WTC11 (cell line): ENCODE measurements at places on chromosomes 13 and 19. TPM values are rescaled to one million over a fixed set of nuclear protein-coding genes. Genes with fewer than 3 reads are reported as not detected.

The ZNF587 gene
- total RNA-seq, result 46.6 to 57.0 TPM (median 47.0 TPM) in 3 replicates

The C19orf38 gene
- 0.23 TPM in 1 of 3 replicates, not detected in the others for total RNA-seq

The IER2 gene
- 138 to 154 TPM (median 150 TPM) in 3 replicates for total RNA-seq

The GPR12 gene
- 0.07 to 0.09 TPM in 2 of 3 replicates, not detected in the other for total RNA-seq

The ALOX5AP gene
- total RNA-seq, result 0.30 TPM in 1 of 3 replicates, not detected in the others

The CYP2F1 gene
- total RNA-seq, result 0.24 to 1.3 TPM (median 0.30 TPM) in 3 replicates

The VSTM1 gene
- not detected in 3 replicates for total RNA-seq

The PRMT1 gene
- 500 to 527 TPM (median 518 TPM) in 3 replicates for total RNA-seq

The KLF5 gene
- total RNA-seq, result 2.3 to 3.0 TPM (median 2.4 TPM) in 3 replicates

The RFPL4AL1 gene
- not detected in 3 replicates for total RNA-seq

The MRI1 gene
- 27.9 to 29.9 TPM (median 28.1 TPM) in 3 replicates for total RNA-seq

The CYP2A6 gene
- 0.25 to 0.80 TPM (median 0.28 TPM) in 3 replicates for total RNA-seq

The ZNF229 gene
- total RNA-seq, result 1.8 to 2.4 TPM (median 2.2 TPM) in 3 replicates

The PRRG2 gene
- total RNA-seq, result 5.9 to 7.0 TPM (median 6.9 TPM) in 3 replicates

The DPP9 gene
- 36.0 to 52.9 TPM (median 38.3 TPM) in 3 replicates for total RNA-seq

The PRTN3 gene
- 0.53 to 0.82 TPM (median 0.61 TPM) in 3 replicates for total RNA-seq

The ZNF723 gene
- total RNA-seq, result 0.14 TPM in 1 of 3 replicates, not detected in the others

The WDR62 gene
- 30.9 to 40.0 TPM (median 30.9 TPM) in 3 replicates for total RNA-seq

The ZNF8 gene
- 18.8 to 19.1 TPM (median 18.9 TPM) in 3 replicates for total RNA-seq

The TMEM238 gene
- 5.8 to 8.3 TPM (median 6.5 TPM) in 3 replicates for total RNA-seq

The KPTN gene
- total RNA-seq, result 24.5 to 30.2 TPM (median 29.5 TPM) in 3 replicates

The KL gene
- total RNA-seq, result 0.07 TPM in 1 of 3 replicates, not detected in the others

The MTUS2 gene
- total RNA-seq, result 0.18 to 0.25 TPM (median 0.22 TPM) in 3 replicates

The PSG7 gene
- total RNA-seq, result not detected in 3 replicates

The ZNF837 gene
- total RNA-seq, result 3.4 to 4.9 TPM (median 4.6 TPM) in 3 replicates

The MAU2 gene
- total RNA-seq, result 47.8 to 56.8 TPM (median 50.3 TPM) in 3 replicates

The ZNF823 gene
- 4.4 to 5.4 TPM (median 4.6 TPM) in 3 replicates for total RNA-seq

The LRP3 gene
- 37.7 to 47.0 TPM (median 39.5 TPM) in 3 replicates for total RNA-seq

The FRY gene
- total RNA-seq, result 4.3 to 5.3 TPM (median 4.8 TPM) in 3 replicates

The NKG7 gene
- total RNA-seq, result 0.53 to 0.63 TPM in 2 of 3 replicates, not detected in the other

The GIPC3 gene
- 1.0 to 2.3 TPM (median 1.6 TPM) in 3 replicates for total RNA-seq

The KIR2DL4 gene
- total RNA-seq, result not detected in 3 replicates
